ENCODE measurements at places on chromosomes 13 and 19.

- DNase-seq, result no peak
These were observed 213.3 kb downstream of the POSTN start for GRCh38 chr13:37385248-37385647.

GRCh38 chr13:24788538-24788937 is 24.6 kb downstream of the RNF17 start:
- no peak for DNase-seq

DNA sequence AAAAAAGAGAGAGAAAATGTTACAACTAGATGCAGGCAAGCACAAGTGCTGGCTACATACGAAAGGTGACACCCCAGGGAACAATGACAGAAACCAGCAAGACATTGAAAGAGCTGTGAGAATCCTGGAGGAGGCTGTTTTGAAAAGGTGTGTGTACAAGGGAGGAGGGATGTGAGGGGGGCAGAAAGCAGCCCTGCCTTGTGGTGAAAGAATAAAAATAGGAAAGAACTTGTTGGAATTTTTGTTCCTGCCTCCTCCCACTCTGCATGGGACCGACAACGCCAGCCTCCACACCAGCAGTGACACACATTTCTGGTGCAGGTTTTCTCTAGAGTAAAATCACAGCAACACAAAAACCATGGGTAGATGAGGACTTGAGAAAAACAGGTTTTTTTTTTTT is 1258.6 kb downstream of the PCDH9 start:
- no peak for DNase-seq

- no peak for DNase-seq
These were observed 429.1 kb downstream of the ITGBL1 start for GRCh38 chr13:101881593-101881992.

DNA sequence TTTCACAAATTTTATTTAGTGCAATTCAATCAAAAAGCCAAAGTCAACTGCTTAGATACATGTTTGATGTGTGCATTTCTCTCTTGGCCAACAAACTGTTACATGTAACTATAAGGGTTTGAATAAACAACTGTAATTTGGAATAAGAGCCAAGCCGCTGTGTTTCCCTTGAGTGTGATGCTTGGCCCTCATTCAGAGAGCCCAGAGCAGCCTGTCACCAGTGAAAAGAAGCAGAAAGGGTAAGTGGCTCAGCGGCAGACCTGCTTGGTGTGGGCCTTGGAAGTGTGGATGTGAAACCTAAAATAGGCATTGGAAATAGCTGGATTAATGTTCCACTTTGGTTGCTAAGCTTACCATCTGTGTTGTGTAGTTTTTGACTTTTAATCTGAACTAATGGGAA is 924.6 kb downstream of the OLFM4 start:
- no peak for DNase-seq

- no peak for DNase-seq
These were observed 43.4 kb downstream of the COL4A2 start for GRCh38 chr13:110350509-110350908.

- DNase-seq, result no peak
These were observed 122.2 kb downstream of the MAB21L1 start for GRCh38 chr13:35354285-35354684.

GRCh38 chr19:4380254-4380727 is 20.1 kb downstream of the SH3GL1 start:
- no peak for DNase-seq

DNA sequence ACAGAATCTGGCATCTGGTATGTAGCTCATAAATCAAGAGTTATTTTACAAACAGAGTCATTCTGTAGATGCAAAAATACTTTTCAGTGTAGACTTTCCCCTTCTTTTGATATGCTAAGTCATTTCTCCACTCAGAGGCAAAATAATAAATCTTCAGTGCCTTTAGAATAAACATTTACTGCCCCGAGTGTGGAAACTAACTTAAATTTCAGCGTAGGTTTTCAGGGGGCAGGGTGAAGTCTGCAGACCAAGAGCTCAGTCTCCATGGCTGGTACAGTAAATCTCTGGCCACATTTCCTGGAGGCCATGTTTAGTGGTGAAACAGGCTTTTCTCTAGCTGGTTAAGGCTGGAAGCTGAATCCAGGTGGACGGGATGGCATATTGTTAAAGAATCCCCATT is 13.1 kb upstream of the ADPRHL1 start:
- DNase-seq, result no peak
